ENCODE measurements at places on chromosomes 1 and 21.
A peak's percentile ranks its signal among the peaks of the same experiment; 100 is the strongest.

DNA sequence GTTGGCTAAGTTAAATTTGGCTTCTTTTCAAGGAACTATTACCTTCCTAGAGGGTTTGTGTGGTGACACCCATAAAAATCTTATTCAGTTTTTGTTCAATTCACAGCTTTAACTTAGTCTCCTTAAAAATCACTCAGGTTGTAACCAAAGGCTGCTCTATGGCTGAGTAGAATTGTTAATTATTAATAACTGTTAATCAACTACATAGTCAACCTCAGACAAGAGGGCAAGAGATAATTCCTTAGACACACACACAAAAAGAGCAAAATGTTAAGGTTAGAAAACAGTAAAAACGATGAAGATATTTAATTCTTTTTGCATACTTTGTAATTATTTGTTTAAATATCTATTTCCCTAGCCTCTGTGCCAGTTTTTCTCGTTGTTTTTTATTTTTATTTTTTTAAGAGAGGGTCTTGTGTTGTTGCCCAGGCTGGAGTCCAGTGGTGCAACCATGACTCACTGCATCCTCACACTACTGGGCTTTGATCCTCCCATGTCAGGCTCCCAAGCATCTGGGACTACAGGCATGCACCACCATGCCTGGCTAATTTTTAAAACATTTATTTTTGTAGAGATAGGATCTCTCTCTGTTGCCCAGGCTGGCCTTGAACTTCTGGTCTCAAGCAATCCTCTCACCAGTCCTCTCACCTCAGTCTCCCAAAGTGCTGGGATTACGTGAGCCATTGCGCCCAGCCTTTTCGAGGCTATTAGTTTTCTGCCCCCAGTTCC, 215.2 kb downstream of the DISC1 start:
- peak; percentile 44 for DNase-seq

DNA sequence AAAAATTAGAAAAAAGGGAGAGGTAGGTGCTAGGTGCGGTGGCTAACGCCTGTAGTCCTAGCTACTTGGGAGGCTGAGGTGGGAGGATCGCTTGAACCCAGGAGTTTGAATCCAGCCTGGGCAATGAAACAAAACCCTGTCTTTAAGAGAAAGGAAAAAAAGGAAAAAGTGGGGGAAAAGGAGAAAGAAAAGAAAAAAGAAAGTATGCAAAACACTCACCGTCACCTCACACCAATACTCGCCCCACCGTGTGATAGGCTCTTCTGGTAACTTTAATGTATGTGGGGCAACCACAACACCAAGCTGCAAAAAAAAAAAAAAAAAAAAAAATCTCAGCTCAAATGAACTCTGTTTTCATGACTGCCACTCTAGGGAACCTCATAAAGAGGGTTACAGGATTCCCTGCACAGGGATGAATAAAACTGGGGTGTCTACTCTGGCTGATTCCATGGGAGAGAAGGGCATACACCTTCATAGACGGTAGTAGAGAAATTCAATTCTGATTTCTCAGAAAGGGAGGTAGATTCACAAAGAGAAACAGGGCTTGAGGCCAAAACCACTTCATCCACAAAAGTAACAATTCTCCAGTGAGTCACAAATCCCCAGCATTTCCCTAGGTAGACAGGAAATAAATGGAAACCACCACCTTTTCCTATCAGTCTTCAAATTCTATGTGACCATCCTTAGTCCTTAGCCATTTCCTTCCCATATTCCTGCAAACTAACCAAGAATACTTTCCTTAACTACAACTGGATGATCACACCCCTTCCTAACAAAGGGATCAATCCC, 2.5 kb downstream of the MRPL9 start:
- no peak for DNase-seq

- no peak for DNase-seq
Observed at GRCh38 chr1:185938396-185938795, 204.2 kb downstream of the HMCN1 start.

DNA sequence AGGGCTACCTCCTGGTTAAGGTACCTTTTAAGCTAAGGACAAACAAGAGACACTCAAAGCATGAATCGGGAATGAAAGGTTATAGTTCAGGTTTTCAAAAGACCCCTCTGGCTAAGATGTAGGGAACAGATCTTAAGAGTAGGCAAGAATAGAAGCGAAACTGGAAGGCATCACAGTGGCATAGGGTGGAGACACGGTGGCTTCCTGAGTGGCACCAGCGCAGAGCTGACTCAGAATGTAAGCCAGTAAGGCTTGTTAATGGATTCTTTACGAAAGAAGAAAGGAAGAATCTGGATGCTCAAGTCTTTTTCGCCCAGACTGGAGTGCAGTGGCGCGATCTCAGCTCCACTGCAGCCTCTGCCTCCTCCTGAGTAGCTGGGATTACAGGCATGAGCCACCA, 21.2 kb downstream of the PADI6 start:
- no peak for DNase-seq

DNA sequence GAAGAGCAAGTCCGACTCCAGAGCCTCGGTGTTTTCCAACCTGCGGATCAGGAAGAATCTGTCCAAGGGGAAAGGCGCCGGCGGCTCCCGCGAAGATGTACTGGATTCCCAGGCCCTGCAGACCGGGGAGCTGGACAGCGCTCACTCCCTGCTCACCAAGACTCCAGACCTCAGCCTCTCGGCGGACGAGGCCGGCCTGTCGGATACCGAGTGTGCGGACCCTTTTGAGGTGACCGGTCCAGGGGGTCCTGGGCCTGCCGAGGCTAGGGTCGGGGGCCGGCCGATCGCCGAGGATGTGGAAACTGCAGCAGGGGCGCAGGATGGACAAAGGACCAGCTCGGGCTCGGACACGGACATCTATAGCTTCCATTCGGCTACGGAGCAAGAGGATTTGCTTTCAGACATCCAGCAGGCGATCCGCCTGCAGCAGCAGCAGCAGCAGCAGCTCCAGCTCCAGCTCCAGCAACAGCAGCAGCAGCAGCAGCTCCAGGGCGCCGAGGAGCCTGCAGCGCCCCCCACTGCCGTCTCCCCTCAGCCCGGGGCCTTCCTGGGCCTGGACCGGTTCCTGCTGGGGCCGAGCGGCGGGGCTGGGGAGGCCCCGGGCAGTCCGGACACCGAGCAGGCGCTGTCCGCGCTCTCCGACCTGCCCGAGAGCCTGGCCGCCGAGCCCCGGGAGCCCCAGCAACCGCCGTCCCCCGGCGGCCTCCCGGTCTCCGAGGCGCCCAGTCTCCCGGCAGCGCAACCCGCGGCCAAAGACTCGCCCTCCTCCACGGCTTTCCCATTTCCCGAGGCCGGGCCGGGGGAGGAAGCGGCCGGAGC, 827 bp downstream of the FMN2 start:
- peak; percentile 60 for DNase-seq

DNA sequence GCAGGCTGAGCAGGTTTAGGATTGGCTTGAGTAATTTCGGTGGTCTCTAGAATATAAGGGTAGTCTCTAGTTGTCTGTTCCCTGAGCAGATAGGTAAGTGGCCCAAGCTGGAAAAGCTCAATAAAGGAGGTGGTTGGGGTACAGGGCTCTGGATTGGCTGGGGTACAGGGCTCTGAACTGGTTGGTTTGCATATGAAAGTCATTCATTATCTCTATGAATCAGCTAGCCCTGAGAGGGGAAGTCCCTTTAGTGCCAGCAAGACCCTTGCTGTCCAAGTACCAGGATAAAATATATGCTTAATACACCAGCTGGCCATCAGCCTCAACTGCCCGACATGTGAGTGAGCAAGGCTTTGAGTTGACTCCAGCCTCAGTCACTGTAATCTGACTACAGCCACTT, 93.0 kb downstream of the ZBTB18 start:
- no peak for DNase-seq

GRCh38 chr1:151832318-151832980, 847 bp upstream of the RORC start:
- DNase-seq, result peak; percentile 52

All from hepatocyte (in vitro differentiated cells).